ENCODE measurements at places on chromosomes 4 and X.

DNA sequence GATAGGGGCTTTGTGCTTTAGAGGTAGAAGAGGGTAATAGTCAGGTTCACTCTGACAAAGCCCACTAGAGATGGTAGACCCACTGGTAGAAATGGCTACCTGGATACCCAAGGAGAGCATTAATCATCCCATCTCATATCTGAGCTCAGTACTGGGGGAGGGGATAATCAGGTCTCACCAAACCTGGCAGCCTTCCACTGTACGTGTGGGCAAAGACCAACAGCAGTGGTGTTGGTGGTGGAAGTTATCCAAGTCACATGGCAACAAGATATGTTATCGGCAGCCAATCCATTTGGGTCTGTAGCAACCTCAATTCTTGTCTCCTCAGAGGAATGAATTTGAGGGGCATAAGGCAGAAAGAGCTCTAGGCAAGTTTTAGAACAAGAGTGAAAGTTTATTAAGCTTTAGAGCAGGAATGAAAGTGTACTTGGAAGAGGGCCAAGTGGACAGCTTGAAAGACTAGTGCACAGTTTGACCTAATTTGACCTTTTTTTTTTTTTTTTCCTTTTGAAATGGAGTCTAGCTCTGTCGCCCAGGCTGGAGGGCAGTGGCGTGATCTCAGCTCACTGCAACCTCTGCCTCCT lies 67.0 kb upstream of the CXCL13 start:
- peak; percentile 1 for DNase-seq

DNA sequence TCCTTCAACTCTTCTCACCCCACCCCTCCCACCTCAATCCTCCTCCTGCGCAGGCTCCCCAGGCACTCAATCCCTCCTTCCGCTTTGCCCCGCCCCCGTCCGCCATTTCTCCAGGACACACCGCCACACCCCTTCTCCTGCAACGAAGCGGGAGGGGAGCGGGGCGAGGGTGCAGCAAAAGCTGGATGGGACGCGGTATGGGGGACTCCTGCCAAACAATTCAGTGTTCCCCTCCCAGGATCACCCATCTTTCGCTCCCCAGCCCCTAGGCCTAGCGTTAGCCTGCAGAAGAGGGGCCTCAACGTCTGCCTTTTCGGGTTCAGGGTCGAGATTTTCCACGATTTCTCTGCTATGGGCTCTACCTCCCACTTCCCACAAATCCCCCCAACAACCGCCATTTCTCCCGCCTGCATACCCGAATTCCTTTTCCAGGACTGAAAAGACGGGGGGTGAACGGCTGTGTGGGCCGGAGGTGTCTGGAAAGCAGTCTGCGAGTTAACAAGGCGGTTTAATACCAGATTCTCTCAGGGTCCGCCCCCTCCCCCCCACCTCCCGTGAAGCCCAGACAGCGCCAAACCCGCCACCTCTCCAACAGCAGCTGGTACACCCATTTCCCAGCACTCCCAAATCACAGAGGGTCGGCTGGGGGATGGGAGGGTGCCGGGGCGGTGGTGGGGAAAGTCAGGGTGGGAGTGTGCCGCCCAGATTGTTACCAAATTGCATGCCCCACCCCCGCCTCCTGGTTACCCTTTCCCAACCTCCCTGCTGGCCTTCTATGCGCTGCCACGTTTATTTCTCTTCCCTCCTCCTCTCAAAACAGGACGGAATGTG lies 774 bp downstream of the ARMCX2 start:
- DNase-seq: peak; percentile 81

DNA sequence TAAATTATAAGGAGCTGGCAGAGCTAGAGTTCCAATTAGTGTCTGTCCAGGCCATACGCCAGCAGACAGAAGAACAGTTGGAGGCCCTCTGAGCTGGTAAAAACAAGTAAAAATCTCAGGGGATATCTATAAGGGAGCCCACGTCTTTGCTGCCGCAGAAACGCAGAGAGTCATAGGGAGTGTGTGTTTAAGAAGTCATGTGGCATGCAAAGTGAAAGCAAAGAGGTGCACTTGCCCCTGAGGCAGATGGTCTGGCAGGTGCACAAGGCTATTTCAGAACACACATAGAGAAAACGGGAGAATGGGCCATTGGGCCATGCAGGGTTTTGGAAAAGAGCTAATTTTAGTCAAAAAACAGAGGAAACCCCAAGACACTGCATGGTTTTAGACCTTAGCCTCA lies 92.7 kb downstream of the NAP1L3 start:
- no peak for DNase-seq

DNA sequence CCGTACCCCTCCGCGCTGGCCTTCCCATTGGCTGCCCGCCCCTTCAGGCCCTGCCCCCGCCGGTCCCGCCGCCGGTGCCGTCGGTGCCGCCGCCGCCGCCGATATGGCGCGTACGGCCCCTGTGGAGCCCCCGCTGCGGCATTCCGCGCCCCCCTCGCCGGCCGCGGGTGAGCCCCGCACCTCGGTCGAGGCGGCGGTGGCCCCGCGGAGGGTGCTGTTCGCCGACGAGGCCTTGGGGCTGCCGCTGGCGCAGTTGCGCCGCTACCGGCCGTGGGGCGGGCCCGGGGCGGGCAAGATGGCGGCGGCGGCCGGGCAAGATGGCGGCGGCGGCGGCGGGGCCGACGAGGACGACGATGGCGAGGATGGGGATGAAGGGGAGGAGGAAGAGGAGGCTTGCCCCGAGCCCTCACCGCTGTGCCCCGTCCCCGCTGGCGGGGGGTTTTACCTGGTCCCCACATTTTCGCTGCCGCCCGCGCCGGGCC lies at the start of gene PPP1R3F:
Gene PPP1R3F, plus strand, starts transcription at position 27 of the 482 bp plus-strand sequence. Its CDS starts 77 bp downstream, at position 104.
- no peak for DNase-seq

DNA sequence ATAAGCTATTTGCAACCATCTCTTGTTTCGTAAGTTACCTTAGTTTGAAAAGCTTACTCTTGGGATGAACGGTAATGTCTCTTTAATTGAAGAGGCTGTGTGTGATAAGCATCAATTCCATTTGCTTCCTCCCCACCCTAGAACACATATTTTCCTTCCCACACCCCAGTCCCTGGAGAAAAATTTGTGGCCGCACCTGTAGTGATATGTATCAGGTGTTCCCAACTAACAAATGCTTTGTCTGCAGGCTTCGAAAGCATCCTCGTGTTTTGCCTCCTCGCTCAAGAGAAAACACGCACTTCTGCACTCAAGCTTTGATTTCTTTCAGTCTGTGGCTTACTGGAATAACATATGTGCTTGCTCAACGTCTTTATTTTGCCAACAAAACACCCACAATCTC lies 143.8 kb upstream of the OTUD4 start:
- DNase-seq: no peak

- DNase-seq: peak; percentile 75
Observed at GRCh38 chr4:77433418-77433733, 172.2 kb upstream of the CXCL13 start.

DNA sequence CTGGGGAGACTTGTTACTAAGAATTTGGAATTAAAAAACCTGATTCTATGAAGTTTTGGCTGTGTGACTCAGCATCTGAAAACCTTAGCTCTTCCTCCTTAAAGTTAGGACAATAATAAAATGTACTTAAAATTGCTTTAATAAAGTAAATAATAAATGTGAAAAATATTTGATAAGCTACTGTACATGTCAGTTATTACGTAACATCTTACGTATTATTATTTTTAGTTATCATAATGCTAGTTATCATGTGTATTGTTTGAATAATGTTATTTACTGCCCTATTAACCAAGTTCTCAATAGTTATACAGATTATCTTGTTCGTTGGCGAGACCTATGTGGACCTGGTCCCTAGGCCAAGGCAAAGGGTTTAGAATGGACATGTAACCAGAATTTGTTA lies 449.2 kb upstream of the ADGRL3 start:
- no peak for DNase-seq

- peak; percentile 47 for DNase-seq
Observed at GRCh38 chr4:3760841-3761240, 5.3 kb upstream of the ADRA2C start.

- no peak for DNase-seq
Observed at GRCh38 chr4:45064741-45065140, 338.4 kb upstream of the GNPDA2 start.

- DNase-seq: no peak
Observed at GRCh38 chr4:4501679-4502078, 40.2 kb downstream of the STX18 start.

DNA sequence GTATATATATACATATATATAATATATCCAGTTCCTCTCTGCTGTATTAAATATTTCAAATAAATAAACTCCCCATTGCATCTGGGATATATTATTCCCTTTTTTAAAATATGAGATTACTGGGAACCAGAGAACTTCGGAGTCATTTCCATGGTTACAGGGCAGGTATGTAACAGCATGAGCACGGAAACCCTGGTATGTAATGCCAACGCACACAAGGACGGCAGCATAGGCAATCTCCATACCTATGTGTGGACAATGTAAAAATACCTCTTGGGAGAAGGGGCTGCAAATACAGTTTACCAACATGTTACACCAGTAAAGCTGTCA lies 62.8 kb downstream of the NUDT10 start:
- no peak for DNase-seq

Data from brain (organoid and tissue), 16 donors.